ENCODE measurements at places on chromosomes 2 and 18.

GRCh38 chr18:3453540-3454364 lies 3.8 kb downstream of the TGIF1 start:
- DNase-seq = no peak

DNA sequence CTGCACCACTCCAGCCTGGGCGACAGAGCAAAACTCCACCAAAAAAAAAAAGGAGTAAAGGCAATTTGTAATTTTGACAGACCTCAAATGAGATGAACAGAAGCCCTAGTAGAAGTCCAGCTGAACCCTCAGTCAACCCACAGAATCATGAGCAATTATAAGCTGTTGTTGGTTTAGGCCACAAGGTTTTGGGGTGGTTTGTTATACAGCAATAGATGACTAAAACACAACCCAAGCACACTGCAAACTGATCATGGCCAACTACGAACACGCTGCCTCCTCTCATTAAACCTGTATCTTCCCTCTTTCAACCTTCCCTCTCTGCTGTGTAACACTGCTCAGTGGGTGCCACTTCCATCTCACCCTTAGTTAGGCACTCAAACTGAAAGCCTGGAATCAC lies 22.1 kb downstream of the AAK1 start:
- DNase-seq = no peak

DNA sequence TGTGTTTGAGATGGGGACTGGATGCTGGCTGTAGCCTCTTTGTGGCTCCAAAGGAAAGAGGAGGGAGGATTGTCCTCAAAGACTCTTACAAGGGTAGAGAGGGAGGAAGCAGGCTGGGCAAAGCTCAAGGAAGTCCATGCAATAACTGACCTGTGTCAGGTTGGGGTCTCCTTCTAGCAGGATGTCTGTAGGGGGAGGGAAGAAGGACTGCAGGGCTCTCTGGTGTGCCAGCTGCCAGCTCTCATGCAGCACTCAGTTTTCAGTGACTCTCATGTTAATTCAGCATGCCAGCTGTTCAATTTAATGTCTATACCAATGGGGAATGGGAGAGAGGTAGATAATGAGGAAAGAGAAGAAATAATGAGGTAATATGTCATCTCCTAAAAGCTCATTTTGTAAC lies 85.3 kb upstream of the RANBP2 start:
- DNase-seq = peak; percentile 32

DNA sequence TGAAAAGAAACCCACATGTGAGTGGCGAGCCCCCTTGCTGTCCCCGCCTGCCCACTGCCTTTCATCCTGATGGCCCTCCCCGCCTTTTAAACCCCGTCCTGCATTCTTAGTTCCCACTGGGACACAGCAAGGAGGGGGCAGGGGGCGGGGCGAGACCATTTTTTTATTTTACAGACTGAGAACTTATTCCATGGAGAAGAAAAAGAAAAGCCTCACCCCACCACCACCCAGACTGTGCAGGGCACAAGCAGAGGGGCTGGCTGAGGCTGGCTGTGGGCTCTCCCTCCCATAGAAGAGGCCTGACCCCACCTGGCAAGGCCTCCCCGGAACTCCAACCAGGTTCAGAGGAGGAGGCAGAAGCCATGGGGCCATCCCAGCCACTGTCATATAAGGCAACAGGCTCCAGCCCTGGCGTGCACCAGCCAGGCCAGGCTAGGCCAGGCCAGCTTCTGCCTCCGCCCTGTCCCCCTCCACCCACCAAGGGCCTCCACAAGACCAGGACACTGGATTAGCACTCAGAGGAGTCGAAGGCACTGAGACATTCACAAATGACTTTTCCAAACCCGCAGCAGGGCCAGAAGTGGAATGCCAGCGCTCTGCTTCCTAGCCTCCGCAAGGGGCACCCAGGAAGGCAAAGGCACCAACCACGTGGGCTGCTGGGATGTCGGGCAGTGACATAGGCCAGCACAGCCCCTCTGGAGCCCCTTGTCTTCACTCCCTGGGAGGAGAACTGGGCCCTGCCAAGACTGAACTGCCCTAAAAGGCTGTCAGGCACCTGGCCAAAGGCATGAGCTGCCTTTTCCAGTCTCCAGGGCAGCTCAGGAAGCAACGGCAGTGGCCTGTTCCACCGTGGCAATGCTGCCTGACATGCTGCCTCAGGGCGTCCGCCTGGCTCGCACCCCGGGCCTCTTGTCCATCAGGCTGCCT lies 37.5 kb upstream of the SEMA4C start:
- DNase-seq = peak; percentile 86

GRCh38 chr2:128635361-128635900 lies 316.8 kb upstream of the HS6ST1 start:
- DNase-seq = no peak
